ENCODE measurements at places on chromosomes 13 and 19. TPM values are rescaled to one million over a fixed set of nuclear protein-coding genes. Genes with fewer than 3 reads are reported as not detected.

DNA sequence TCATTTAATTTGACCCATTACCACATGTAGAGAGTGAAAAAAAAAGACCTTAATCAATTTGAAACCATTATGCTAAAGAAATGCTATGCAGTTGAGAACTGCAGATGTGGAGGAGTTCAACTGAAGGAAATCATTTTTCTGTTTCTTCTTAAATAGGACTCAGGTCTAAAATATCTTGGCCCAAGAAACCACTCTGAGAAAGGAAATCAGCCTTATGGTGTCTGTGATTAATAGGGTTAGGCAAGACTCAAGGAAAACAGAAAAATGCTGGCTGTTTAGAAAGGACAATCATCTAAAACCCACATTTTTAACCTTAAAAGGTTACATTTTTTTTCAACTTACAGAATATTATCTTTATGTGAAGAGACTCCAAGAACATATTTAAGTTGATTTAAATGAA lies 1.9 kb upstream of the SLITRK1 start:
- DNase-seq: no peak

DNA sequence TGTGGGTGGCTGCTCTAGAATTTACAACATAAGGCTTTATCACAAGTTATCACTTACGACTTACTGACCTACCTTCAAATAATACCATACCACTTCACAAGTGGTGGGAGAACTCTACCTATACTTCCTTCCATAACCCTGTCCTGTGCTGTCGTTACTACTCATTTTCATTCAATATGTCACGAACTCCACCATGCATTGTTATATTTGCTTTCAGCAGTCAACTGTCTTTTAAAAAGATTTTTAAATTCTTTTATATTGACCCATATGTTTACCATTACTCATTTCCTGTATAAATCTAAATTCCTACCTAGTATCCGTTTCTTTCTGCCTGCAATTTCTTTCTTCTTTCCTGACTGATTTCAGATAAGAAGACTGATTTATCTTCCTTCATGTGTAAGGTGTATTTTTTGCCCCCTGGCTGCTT lies 200.0 kb downstream of the KLF12 start:
- no peak for DNase-seq

DNA sequence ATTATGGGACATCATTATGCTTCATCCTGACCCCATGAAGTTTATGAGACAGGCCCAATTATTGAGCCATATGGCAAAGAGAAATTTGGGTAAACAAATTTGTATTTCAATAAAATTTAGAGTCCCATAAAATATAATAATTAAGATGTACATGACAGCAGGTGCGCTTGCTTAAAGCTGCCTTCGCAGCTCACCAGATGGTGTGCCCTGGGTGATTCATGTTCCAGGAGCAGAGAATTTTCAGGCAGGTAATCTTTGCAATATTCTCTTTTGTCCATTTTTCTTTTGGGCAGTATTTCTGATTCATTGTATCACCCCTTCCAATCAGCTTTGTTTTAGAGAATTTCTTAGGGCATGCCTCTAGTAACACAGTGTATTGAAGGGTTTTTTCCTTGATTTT lies 39.5 kb upstream of the WASF3 start:
- no peak for DNase-seq

GRCh38 chr13:97752961-97753668 lies 200.4 kb upstream of the IPO5 start:
- no peak for DNase-seq

DNA sequence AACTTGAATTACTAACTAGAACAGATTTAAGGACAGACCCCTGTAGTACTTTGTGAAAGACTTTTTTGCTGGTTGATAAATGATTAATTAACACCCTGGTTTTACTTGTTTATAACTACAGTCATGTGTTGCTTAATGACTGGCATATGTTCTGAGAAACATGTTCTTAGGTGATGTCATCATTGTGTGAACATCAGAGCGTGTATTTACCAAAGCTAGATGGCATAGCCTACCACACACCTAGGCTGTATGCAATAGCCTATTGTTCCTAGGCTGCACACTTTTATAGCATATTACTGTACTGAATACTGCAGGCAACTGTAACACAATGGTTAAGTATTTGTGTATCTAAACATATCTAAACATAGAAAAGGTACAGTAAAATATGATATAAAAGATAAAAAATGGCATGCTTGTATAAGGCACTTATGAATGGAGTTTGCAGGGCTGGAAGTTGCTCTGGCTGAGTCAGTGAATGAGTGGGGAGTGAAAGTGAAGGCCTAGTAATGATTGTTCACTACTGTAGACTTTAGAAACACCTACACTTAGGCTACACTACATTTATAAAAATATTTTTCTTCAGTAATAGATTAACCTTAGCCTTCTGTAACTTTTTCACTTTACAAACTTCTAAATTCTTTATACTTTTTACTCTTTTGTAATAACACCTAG lies 260.3 kb downstream of the KCNRG start:
- no peak for DNase-seq

DNA sequence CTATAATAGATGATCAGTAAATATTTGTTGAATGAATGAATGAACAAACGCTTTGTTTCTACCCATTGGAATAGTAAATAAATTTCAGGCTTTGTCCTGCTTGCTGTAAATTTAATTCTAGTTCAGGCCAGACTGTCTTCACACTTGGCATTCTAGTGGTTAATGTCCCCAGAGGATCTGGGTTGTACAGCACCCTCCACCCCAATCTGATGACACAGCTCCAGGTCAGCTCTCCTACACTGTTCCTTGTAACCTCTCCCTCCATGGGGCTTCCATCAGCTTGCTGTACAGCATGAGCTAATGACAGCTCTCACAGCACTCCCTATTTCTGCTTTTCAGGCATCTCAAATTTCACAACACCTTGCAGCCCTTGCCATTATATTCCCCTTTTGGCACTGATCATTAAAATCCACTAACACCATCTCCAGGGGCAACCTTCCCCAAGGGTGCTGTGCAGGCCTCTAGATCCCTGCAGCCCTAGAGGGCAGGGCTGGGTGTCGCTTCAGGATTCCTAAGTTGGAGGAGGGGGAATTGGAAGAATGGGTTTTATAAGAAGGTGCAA lies 12.7 kb upstream of the KL start:
- DNase-seq: no peak

GRCh38 chr13:94933230-94933751 lies 220.9 kb upstream of the SOX21 start:
- DNase-seq: no peak

- DNase-seq: no peak
Measured at GRCh38 chr13:110493613-110494012, 67.9 kb downstream of the RAB20 start.

- DNase-seq: no peak
Measured at GRCh38 chr19:1063030-1063908, 3.7 kb upstream of the ARHGAP45 start.

- no peak for DNase-seq
Measured at GRCh38 chr13:66803013-66803807, 426.9 kb downstream of the PCDH9 start.

DNA sequence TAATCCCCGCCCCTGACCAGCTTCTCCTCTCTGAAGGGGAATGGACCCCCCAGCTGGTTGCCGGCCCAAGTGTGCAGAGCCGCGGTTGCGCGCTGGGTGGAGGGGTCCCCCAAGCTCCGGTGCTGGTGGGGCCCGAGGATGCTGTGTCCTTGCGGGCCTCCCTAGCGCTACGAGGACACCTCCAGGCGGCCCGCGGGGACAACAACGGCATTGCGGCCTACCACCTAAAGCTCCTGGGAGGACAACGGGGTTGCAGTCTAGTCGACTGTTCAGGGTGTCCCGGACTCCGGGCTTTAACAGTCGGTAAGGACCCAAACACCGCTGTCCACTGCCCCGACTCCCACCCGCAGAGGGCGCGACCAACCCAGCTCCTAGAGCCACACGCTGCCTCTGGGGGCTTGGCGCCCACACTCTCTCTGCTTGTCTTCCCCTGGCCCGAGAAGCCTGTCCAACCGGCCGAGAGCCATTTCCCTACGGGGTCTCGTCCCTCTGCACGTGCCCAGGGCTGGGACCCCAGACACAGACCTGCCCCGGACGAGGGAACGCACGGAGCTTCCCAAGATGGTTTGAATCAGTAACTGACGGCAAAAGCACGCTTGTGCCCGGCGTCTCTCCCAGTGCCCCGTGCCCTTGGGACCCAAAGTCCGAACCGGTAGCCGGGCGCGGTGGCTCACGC lies 927 bp upstream of the SDHAF1 start:
- no peak for DNase-seq

GRCh38 chr13:33263976-33264619 lies 21.5 kb downstream of the STARD13 start:
- DNase-seq: no peak

DNA sequence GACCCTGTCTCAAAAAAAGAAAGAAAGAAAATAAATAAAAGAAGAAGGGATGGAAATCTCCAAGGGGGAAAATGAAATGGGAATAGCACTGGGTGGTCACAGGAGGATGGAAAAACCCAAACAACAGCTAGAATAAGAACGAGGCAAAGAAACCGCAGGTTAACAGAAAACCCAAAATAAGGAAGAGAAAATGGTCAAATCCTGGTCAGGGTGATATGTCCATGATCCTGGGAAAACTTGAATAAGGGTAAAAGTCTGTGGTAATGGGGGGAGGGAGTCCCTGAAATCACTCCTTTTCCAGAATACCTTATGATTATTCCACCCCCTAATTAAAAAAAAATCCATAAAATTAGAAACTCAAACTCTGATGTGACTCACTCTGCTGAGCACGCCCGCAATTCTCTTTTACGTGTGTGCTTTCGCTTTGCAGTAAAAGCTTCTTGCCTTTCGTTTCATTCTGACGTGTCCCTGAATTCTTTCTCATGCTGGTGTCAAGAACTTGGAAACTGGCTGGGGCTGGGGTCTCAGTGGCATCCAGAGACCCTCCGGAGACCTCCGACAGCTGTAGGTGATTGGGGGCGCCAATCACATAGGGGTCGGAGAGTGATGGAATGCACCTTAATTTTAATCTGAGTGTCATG lies 4.3 kb upstream of the NAXD start:
- no peak for DNase-seq

DNA sequence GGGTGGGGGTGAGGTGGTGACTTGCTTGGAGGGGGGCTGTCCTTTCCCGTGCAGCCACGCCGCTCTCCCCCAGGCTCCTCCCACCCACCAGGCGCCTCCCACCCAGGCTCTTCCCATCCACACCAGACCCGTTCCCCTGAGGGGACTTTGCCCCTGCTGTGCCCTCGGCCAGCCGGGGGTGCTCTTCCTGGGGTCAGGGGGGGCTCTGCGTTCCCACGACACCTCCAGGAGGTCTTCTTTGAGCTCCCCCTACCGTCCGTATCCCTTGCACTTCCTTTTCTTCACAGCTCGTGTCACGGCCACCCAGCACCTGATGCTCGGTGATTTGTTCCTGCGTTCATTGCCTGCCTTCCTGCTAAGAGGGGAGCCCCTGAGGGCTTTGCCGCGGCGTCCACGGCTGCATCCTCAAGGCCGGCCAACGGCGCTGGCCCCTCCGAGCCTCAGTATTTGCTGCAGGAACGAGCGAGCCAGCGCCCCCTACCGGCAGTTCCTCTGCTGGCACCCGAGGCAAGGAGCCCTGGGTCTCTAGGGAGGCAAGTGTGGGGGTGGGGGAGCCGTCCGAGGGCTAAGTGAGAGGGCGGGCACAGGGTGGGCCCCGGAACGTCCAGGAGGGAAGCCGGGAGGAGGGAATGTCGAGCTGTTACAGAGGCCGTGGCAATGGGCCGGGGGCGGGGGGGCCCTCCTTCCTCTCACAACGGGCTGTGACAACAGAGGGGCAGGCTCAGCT lies 11.8 kb downstream of the LRRC4B start:
- no peak for DNase-seq

DNA sequence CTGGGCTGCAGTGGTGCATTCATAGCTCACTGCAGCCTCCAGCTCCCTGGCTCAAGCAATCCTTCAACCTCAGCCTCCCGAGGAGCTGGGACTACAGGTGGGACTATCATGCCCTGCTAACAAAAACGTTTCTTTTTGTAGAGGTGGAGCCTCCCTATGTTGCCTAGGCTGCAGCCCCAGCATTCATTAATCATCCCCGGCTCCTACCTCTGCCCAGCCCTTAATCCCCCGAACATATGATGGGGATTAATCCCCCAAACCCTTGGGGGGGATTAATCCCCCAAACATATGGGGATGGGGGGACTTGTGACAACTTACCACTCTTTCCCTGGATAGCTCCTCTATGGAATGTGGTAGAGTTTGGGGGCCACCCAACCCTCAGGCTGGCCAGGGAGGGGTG lies 45.9 kb downstream of the SUGP2 start:
- DNase-seq: no peak

The PNMA8A gene
- 0.80 TPM for total RNA-seq

The CCDC194 gene
- total RNA-seq: 0.64 TPM

The GPR108 gene
- 98.1 TPM for total RNA-seq

The ETV2 gene
- total RNA-seq: not detected

The CD33 gene
- 17.1 TPM for total RNA-seq

The FLT1 gene
- 44.6 TPM for total RNA-seq

The MYPOP gene
- total RNA-seq: 5.9 TPM

The NKG7 gene
- not detected for total RNA-seq

The ACER1 gene
- total RNA-seq: 0.33 TPM

The CCDC70 gene
- not detected for total RNA-seq

The PLIN3 gene
- total RNA-seq: 77.3 TPM

The ZNF700 gene
- 32.9 TPM for total RNA-seq

The SLITRK6 gene
- total RNA-seq: 19.0 TPM

The USHBP1 gene
- 7.0 TPM for total RNA-seq

The PDE4A gene
- total RNA-seq: 20.3 TPM

The KCNRG gene
- 2.6 TPM for total RNA-seq

The SLC25A41 gene
- total RNA-seq: 0.44 TPM

The UBL5 gene
- total RNA-seq: 475 TPM

The PTGIR gene
- 1.3 TPM for total RNA-seq
